CD4-positive, CD25-positive, alpha-beta regulatory T cell (primary cell): ENCODE measurements at places on chromosomes 2 and 18.
A peak's percentile ranks its signal among the peaks of the same experiment; 100 is the strongest.

- DNase-seq, result no peak
Observed at GRCh38 chr2:46856336-46856735, 59.3 kb downstream of the MCFD2 start.

DNA sequence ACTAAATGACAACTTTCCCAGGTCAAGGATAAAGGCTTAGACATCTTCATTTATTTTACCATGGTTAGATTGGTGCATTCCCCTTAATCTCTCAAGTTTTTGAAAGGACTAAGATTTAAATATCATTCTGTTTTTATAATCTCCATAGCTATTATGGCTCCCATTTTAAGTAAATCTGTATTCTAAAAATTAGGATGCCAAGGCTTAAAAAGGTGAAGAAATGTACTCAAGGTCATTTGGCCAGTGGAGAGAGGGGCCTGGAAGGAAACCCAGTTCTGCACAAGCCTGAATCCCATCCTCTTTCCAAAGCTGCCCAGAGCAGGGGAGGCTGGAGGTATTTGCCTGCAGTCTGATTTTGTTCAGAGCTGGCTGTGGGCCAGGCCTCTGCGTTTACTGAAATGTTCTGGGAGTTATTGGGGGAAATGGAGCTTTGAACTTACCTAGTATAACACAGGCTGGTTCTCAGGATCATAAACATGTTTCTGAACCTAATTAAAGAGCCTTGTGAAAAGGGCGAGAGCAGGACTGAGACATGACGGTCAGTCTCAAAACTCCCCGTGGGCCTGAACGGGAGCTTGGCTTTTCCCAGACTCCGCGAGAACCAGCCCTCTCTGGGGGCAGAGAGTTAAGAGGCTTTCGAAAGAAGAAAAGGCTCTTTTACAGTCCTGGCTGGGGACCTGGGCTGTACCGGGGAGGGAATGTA lies 85.6 kb downstream of the DDX1 start:
- no peak for DNase-seq

DNA sequence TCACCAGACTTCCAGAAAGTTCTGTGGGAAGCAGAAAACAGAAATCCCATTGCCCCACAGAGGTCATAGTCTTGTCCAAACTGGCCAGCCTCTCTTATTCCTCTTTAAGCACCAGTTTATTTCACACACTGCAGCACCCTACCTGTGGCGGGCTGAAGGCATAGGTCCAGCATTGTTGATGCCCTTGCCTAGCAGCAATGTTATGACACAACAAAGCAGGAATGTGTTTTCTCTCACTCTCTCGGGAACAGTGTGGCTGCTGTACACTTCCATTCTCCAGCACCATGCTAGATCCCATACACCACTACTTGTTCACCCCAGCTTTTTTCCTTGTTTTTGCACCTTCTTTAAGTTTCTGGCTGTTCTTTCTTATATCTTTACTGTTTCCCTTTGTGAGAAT lies 181.6 kb downstream of the DNAH6 start:
- DNase-seq, result no peak

GRCh38 chr2:67733517-67733916 lies 329.3 kb downstream of the C1D start:
- no peak for DNase-seq

DNA sequence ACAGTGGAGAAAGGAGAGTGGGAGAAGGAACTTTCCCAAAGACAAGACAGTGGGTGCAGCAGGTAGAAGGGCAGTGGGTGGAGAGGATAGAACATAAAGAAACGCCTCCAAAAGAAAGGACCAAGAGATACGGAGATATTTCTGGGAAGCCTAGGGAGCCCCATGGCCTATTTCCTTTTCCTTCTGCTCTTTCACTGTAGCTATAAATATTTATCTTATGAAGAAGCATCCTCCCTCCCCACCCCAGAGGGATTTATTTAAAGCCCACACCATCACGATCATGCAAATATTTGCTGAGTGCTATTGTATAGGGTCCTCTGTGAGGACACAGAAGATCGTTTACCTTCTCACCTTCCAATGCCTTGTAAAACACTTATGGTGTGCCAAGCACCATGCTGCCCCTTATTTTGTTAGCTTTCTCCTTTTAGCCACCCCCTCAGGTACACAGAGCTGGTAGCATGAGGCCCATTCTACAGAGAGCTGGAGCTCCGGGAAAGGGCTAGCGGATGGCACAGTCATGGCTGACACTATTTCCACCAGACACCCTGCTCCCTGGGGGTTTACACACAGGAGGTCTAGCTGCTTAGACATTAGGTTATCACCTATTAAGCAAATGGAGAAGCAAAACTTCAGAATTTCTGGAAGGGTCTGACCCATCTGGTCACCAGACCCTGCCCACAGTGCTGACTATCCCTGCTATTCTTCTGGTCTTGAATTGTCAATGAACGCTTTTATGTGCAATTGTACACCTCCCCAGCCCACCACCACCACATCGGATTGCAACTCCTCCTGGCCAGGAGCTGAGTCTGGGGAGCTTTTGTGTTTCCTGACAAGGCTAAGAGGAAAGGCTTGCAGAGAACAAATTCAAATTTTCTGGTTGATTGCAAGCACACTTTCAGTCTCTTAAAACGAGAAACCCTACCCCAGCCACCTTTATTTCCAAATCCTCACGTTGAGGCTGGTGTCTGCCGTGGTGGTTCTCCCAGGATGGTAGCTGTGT lies 91.8 kb upstream of the KLF7 start:
- DNase-seq, result no peak

DNA sequence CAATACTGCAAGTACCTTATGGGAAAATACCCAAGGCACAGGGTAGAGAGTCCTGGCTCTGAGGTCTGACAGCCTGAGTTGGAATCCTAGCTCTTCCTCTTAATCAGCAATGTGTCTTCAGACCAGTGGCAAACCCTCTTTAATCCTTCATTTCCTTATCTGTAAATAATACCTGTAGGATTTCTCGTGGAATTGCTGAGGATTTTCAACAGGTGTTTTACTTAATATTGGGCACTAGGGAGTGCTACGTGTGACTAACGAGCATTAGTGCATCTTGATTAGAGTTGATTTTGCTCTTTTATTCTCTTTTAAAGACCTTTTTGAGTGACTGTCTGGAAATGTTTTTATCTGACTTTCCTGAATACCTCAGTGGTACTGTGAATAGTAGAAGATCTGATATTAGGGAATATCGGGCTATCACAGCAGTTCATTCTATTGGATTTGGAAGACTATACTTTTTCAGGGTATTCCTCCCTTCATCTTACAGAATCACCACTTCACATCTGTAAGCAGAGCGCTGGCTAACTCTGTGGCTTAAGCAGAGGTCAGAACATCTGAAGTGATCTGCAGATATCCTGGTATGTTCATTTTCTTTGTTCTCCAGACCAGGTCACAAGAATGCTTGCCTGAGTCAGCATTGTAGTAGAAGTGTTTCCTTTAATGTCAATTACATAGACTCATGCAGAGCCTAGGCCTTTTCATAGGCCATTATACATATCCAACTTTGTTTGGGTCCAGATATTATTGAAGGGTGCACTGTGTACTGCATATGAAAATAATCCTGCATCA lies 49.1 kb downstream of the ARHGAP28 start:
- DNase-seq, result no peak

DNA sequence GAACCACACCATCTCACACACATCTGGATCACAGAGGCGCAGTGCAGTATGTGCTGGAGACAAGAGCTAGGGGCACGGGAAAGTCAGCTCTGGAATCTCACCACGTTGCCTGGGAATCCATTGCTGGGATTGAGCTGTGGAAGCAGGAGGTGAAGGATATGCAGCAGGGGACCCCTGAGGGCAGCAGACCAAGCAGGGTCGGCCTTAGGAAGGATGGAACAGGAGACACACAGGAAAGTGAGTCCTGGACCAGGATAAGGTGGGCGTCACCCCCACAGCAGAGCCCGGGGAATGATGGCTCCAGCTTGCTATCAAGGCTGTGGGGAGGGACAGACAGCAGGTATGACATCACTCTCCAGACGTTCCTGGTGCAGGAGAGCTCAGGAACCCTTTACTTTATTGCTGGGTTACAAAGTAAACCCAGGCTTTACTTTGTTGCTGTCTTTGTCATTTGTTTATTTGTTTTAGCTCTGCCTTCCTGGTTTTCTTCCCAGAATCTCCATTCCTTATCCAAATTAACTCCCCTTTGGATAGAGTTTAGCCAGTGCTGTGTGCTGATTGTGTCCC lies 329.8 kb upstream of the MYT1L start:
- no peak for DNase-seq

GRCh38 chr2:36355890-36356297 lies 316 bp downstream of the CRIM1 start:
- DNase-seq, result peak; percentile 21

DNA sequence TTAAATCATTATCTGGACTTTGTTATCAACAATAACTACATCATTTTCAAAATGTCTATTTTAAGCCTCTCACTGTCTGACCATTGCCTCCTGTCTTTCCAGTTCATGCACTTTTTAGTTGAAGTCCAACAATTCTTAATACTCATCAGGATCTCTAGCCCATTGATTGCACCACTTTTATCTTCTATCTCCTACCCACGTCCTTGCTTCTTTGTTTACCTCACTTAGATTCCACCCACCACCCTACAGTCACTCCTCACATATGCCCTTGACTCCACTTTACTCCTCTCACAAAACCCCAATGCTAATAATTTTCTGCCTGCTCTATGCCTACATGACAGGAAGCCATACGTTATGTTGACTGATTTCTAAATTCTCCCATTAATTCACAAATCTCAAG lies 21.9 kb downstream of the TACR1 start:
- DNase-seq, result no peak

DNA sequence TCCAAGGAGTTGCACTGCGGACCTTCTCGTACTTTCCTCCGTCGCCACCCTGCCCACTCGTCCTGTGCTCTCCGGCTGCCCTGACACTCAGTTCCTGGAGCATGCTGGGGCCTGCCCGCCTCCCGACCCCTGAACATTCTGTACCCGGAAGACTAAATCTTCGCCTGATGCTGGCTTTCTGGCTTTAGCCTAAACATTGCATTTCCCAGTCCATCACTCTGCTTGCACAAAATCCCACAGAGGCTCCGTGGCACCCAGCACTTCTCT lies 550 bp upstream of the SFXN5 start:
- DNase-seq, result no peak

DNA sequence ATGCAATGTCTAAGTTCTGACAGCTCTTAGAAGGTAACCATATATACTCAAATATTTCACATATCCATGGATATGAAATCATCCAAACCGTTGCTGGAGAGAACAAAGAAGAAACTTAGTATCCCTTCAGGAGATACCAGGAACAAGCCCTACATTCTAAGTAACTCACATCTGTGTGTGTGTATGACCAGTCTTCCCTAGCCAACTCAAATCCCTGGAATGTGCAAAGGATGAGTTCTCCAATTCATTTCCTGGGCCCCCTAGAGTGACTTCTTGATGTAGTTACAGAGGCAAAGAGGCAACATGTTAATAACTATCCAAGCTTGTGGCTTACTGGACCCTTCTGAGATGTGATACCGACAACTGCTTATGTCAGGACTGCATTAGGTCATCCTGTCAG lies 20.1 kb downstream of the TPGS2 start:
- DNase-seq, result no peak

- no peak for DNase-seq
Observed at GRCh38 chr2:179677077-179677688, 184.2 kb downstream of the ZNF385B start.
